Effector memory CD8-positive, alpha-beta T cell (primary cell): ENCODE measurements at places on chromosomes 7 and 10.

DNA sequence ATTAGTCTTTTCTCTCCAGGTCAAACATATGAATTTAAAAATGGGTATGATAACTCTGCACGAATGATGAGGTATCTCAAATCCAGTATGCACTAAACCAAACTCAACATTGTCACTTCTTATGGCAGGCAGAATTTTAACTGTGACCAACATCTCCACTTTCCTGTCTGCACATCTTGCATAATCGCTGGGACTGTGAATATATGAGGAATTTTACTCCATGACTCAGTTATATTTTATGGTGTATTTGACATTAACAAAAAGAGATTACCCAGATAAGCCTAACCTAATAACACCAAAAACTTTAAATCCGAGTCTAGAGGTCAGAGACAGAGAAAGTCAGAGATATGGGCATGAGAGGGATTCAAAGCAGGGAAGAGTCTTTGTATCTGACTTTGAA is 454.5 kb upstream of the SEMA3D start:
- DNase-seq, result no peak

GRCh38 chr7:31890198-31890597 is 180.0 kb downstream of the PDE1C start:
- no peak for DNase-seq

- DNase-seq, result no peak
Measured at GRCh38 chr7:131087756-131088658, 239.7 kb upstream of the MKLN1 start.

DNA sequence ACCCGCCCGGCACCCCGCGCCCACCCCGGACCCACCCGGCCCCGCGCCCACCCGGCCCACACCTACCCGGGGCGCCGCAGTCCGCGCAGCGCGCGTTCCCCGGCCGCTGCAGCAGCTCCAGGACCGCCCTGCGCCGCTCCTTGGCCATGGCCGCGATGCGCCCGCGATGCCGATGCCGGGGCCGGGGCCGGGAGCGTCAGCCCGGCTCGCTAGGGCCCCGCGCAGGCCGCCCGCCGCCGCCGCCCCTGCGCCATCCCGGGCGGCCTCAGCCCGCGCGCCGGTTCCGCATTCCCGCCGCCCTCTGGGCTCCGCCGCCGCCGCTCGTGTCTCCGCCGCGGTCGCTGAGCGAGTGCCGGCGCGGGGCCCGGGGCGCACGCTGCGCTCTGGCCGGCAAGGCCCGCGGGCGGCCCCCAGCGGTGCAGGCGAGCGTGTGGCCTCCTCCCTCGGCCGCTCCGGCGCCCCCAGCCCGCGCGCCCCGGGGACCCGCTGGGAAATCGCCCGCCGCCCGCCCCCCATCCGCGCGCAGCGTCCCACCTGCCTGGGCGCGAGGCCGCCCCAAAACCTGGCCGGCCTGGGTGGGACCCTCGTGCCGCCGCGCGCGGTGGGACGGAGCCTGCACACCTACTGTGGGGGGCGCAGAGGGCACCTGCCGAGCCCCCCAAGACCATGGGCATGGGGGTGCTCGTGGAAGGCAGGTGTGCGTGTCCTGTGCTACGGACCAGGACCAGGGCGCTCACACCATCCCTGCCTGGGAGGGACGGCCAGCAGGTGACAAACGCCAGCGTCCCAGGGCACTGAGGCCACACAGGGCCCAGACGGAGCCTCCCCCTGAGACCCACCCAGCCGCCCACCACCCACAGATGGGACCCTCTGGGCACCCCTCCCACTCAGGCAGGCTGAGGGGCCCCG is at the start of gene ADAP1:
Gene ADAP1, minus strand, starts transcription at position 351 of the 909 bp plus-strand sequence. Its CDS starts 203 bp downstream, at position 148.
- peak; percentile 47 for DNase-seq

- DNase-seq, result no peak
Measured at GRCh38 chr7:140476698-140477261, 2.5 kb downstream of the MKRN1 start.

DNA sequence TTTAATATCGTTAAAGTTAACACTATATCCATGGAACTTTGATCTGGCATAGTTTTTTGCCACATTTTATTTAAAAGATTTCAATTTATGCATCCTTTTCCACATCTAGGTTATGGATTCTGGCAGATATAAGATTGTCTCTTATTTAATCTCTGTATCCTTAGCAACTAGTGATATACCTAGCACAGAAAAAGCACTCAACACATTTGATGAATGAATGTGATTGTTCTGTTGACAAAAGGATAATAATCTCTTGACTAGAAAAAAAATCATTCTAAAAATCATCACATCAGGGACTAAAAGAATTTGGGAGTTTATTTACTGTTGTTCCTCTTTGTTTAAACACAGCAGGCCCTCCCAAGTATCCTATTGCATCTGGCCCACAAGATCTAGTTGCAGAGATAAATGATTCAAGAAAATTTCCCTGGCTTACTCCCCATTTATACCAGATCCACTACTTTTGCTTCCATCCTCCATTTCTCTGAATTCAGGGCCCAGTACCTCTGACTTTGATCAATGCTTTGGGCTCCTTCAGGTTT is 84.0 kb upstream of the C1GALT1 start:
- no peak for DNase-seq

- DNase-seq, result no peak
Measured at GRCh38 chr10:130326954-130327353, 190.8 kb downstream of the GLRX3 start.

DNA sequence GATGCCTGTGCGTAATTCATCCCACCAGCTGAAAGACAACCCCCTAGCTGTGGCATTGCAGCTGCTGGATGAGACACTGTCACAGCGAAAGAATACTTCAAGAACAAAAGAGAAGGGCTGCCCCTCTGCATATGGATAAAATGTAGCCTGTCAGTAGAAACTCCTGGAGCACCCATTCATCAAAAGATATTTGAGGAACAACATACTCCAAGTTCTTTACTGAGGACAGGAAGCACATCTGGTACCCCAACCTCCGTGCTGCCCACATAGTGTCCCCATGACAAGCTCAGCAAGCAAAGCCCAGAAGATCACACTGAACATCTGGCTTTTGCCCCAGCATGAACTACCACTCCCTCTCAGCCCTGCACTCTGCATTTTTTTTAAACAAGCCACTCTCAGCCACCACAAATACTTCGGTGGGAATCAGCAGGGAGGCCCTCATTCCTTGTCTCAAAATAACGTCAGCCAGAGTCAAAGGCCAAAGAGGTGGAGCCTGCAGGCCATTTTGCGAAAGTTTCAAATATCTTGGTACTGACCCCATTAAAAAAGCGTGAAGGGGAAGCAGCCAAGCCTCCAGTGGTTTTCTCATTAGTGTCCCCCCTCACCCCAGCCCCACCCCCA is 1.7 kb downstream of the CREB3L2 start:
- no peak for DNase-seq

DNA sequence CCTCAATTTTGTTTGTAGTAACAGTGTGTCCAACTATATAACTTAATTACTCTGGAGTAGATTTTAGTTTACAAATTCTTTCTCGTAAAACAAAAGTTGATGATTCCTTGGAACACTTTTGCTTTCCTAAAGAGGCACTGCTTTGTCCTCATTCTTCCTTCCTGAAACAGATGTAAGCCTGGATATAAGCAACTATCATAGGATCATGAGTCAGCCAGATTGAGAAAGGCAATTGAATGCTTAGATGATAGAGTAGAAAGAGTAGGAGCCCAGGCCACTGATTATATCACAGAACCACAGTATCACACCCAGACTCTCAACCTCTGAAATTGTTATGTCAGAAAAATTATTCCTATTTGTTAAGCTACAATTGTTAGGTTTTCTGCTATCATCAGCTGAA is 69.9 kb downstream of the TMEM106B start:
- no peak for DNase-seq

- no peak for DNase-seq
Measured at GRCh38 chr7:11294965-11295364, 321.3 kb downstream of the PHF14 start.

GRCh38 chr7:154837622-154838021 is 165.3 kb downstream of the PAXIP1 start:
- DNase-seq, result no peak

DNA sequence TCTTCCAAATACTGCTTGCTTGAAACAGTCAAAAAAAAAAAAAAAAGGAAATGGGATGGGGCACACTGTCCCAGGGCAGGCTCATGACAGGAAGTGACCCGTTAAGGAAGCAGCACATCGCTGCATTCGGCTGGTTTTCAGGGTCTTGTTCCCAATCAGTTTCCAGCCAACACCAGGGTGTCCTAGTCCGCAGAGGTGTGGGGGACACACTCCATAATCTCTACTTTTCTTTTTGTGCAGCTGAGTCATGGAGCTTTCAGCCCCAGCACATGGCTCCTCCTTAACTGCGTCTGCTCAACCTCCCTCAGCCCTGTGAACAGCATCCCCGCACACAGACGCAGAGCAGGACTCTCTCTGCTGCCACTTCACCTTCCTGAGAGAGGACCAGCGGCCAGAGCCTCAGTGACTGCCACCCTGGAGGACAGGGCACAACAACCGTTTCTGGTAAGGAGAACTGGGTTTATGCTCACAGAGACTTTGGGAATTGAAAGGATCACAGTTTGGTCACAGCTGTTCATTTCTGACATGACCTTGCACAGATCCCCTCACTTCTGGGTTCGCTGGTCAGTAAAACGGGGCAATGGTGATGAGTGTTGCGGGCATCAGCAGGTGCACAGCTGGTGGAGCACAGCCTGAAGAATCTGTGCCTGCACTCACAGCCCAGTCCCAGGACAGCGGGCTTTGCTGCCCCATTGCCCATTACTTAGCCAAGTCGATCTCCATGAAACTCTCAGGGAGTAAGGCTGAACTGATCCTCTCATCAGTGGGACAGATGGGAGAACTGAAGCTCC is at the start of gene GIMAP5:
Gene GIMAP5, plus strand, starts transcription at position 154 of the 791 bp plus-strand sequence. CDS start 3,467 bp downstream, outside the sequence.
- no peak for DNase-seq

DNA sequence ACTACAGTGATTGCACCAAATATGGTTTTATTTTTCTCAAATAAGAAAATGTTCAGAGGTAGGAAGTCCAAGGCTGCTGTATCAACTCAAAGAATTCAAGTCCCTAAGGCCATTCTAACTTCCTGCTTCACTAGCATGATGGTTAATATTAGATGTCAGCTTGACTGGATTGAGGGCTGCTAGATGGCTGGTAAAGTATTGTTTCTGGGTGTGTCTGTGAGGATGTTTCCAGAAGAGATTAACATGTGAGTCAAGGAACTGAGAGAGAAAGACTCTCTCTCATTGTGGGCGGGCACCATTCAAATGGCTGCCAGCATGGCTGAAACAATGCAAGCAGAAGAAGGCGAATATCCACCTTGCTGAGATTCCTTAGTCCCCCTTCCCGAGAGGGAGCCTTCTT is 77.4 kb upstream of the NRBF2 start:
- no peak for DNase-seq

DNA sequence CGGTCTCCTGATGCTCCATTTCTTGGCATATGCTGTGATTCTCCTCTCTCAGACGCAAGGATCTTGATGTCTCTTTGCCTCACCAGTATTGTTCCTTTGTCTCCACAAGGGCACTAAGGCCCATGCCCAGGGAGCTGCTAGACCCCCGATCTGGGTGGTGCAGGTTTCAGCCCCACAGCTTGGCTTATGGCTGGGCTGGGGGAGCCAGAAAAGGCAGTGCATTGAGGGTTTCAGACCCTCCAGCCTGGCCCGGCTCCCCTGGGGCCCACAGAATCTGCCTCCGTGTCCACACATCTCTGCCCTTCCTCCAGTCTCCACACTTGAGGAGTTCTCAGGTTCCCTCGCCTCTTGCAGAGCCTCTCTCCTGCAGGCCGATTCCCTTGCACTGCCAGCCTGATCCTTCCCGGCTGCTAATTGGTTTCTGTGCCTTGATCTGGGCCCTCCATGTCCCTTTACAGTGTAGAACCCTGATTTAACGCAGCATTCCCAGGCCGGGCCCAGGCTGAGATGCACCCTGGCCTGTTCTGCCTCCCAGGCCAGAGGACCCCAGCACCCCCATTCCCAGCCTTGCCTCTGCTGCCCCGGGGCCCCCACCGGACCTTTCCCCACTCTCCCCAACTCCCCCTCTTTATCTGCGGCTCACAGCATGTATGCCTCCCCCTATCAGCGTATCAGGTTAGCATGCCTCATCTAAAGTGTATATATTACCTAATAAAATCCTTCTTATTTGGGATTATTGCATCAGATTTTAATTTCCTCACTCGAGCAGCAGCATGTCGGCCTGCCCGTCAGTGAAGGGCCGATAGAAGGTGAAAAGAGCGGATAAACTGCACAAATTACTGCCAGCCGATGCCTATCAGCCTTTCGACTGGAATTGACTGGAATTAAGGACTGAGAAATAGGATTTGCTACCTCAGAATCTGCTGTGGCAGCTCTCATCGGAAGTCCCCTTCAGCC is 145.7 kb downstream of the C10orf105 start:
- no peak for DNase-seq

GRCh38 chr10:130180416-130180815 is 44.2 kb downstream of the GLRX3 start:
- DNase-seq, result no peak

DNA sequence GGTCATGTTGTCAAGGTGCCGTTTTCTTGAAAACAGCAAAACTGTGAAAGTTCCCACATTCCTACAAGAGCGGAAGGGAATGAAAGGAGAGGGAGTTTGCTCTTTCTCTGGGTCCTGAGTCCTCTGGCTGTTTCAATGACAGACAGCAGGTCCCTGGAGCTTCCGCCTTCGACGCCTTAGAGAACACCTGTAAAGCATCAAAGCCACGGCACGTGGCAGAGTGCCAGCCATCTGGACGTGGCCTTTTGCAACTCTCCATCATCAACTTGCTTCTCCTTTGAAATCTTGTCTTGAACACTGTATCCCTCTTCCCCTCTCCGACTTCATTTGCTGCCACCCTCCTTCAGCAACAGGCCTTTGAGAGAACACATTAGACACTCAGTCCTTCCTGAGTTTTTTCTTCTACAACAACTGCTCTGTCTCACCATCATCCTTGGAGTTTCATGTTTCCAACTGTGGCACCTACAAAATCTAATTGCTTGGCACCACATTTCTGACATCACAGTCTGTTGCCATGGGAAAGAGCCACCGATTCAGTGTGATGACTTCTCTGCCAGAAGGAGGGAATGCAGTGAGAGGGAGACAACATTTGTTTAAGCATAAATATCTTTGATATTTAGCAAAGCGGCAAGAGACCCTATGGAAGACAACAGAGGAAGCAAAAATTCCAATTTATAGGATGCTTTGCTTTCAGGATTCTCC is 204.9 kb upstream of the PTER start:
- no peak for DNase-seq

GRCh38 chr10:117477211-117477947 is 65.2 kb upstream of the EMX2 start:
- DNase-seq, result no peak

DNA sequence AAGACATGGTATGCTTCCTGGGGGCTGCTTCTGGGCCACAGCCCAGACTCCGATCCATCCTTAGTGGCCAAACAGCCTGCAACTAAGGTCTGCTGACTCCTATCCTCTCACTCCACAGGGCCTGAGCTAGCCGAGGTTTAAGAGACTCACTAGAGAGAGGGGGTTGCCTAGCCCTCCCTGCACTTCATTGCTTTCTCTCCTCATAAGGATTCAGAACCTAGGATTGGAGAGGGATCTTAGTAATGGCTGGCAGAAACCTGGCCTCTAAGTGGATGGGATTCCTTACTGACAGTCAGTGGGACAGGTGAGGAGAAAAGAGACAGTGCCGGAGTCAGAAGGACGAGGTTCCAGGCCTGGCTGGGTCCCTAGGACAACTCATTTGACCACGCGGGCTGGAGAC is 8.2 kb upstream of the DDIT4 start:
- no peak for DNase-seq
